Stimulated activated effector memory CD8-positive, alpha-beta T cell treated with anti-CD3 and anti-CD28 coated beads, Interleukin-12 subunit alpha, Interleukin-12 subunit beta, amount 100 ng/mL, for 72 hours (primary cell): ENCODE measurements at places on chromosomes 11 and 22.
A peak's percentile ranks its signal among the peaks of the same experiment; 100 is the strongest.

- no peak for DNase-seq
Measured at GRCh38 chr22:47154621-47155081, 392.2 kb downstream of the TBC1D22A start.

DNA sequence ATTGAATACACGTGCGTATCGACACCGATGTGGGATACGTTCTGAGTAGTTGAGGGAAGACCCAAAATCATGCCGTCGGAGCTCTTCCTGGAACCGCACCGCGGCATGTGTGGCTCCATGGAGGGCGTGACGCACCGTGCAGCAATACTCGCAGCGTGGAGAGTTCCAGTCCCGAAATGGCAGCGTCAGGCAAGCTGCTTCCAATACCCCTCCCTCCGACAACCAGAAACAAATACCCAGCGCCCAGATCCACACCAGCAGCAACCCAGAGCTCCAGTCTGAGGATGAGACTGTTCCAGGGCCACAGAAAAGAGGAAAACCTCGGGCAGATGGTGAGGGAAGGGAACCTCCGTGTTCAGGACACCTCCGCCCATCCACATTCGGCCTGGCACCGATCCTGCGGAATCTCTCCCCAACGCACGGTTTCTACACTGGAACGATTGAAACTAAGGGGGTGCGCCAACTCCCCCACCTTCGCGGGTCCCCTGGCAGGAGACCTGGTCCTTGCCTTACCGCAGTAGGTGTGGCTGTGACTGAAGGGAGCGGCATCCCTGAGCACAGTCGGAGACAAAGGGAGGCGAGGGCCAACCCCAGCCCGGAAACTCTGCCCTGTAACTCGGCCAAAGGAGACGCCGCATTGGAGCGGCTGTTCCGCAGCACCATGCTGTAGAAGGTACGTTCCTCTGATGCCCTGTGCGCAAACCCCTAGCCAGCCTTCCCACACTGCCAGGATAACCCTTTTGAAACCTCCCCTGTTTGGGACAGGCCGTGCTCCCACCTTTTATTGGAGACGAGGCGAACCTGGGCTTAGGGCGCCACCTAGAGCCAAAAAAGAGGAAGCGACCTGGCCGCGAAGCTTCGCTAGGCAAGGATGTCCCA, 28.2 kb downstream of the DBX1 start:
- DNase-seq = peak; percentile 68

- DNase-seq = no peak
Measured at GRCh38 chr11:11083441-11083840, 225.6 kb upstream of the ZBED5 start.

GRCh38 chr11:119166368-119167076, 2.0 kb upstream of the NLRX1 start:
- no peak for DNase-seq

- DNase-seq = no peak
Measured at GRCh38 chr11:15988693-15989231, 367.6 kb downstream of the SOX6 start.

- DNase-seq = no peak
Measured at GRCh38 chr22:31187627-31188026, 24.5 kb upstream of the LIMK2 start.

GRCh38 chr11:110345743-110346142, 49.3 kb upstream of the RDX start:
- no peak for DNase-seq

- no peak for DNase-seq
Measured at GRCh38 chr11:72613977-72614376, 60.2 kb downstream of the PDE2A start.

DNA sequence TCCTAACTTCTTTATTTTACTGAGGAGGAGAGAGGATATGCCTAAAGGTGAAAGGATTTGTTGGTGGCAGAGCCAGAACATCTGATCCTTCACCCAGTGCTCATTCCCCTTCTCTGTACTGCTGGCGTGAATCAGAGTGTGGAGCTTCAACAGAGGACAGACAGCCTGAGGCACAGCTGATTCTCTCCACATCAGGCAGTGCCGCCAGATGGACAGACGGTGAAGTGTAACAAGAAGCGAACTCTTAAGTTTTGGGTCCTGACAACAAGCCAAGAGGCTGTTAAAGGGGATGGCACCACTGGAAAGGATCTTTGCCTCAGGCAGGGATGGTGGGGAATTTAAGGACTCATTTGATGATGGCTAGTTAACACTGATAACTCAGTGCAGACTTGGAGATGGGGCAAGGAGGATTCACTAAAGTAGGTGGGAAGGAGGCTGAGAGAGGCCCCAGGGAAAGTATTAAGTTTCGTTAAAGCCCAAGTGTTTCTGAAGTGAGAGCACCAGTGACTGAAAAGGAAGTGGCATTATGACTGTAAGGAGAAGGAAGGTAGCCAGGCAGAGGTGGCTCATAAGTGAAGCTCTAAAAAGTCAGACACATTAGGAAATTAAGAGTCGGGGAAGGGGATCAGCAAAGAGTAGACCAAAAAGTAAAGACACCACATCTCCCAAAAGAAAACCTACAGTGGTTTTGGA, 81.3 kb downstream of the CLPB start:
- no peak for DNase-seq

DNA sequence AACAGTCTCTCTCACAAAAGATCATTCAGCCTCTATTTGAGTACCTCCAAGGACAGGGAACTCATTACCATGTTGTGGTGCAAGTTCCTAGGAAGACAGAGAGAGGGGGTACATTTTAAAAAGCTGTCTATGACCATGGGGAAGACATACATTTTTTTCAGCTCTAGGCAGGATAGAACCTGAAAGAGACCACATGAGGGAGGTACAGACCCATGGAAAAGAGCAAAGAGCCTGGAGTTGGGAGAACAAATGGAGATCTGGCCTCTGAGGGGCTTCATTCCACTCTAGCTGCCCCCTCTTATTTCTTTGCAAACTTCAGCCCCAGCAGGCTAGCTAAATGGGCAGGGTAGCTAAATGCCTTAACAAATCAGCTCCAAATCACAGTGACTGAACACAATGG, 36.3 kb downstream of the KCNC1 start:
- no peak for DNase-seq

GRCh38 chr11:91802475-91802874, 422.1 kb upstream of the FAT3 start:
- no peak for DNase-seq

- DNase-seq = no peak
Measured at GRCh38 chr22:20203142-20203551, 52.3 kb upstream of the CCDC188 start.

- no peak for DNase-seq
Measured at GRCh38 chr22:27107824-27108223, 450.4 kb downstream of the MIAT start.

- DNase-seq = no peak
Measured at GRCh38 chr22:44112191-44112590, 68.5 kb upstream of the PARVG start.

DNA sequence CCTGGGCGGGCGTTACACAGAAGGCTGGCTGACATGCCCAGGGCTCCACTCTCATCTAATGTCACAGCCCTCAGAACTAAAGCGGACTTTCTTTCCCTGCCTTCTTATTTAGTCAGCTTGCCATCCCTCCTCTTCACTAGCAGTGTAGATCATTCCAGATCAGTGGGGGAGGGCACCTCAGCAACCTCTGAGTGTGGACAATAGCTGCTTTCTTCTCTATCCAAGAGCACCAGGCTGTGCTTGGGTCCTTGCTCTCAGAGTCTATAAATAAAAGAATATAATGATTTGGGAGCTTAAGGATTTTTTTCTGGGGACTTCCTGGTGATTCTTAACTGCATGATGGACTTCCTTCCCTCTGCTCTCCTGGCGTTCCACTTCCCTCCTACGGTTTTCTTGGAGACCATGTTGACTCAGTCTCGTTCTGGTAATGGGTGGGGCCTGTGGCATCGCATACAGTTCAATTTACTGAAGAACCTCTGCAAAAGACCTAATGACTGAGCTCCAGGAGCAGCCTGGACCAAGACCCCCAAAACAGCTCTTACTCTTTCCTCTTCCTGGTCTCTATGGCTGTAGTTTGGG, 2.9 kb upstream of the HMBS start:
- no peak for DNase-seq

GRCh38 chr11:13926981-13927380, 35.5 kb upstream of the SPON1 start:
- no peak for DNase-seq

- no peak for DNase-seq
Measured at GRCh38 chr11:34380696-34381095, 22.9 kb upstream of the ABTB2 start.

DNA sequence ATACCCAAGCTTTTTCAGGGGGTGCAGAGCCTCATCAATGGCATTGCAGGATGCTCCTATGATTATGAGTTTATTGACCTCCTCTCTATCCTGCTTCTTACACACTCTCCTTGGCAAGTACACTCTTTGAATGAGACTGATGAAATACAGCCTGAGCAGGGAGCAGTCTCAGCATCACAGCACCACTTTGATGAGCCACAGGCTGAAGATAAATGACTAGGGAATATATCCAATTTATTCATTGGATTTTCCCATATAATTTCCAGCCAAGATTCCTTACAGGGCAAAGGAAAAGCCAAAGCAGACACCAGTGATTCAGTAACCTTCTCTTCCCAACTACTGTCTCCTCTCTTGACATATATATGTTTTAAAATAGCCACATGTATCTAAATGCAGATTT, 79.2 kb downstream of the CASP12 start:
- no peak for DNase-seq

DNA sequence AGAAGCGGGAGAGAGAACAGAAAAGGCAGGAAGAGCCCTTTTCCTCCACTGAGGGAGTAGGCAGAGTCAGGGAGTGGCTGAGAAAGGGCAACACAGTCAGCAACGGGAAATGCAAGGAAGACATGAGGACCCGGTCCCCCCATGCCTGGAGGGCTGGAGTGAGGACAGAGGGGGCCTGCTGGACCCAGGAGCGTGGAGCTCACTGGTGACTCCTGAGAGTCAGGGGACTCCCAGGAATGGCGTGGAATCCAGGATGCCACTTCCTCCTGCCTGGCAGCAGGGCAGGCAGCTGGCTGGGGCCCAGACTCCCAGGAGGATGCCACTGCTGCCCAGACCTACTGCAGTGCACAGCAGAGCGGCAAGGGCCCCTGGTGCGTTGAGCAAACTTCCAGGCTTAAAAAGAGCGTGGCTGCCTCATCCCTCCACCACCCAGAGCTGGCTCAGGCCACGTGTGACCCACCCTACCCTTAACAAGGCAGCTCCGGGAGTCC, 11.3 kb downstream of the C11orf21 start:
- no peak for DNase-seq

DNA sequence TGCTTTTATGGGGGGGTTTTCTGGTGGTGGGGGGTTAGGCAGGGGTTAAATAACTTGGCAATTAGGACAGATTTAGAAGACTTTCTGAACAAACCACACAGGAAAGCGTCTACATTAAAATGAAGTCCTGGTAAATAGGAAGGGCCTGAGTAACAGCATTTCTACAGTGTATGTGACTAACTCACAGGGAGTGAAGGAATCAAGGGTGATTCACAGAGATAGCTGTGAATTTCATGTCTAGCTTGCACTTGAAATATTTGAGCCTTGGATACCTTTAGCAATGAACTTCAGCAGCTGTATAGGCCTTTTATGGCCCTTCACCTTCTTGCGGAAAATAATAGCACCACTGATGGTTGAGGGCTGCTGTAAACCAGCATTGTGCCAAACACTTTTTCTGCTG, 26.1 kb upstream of the LDHA start:
- no peak for DNase-seq

DNA sequence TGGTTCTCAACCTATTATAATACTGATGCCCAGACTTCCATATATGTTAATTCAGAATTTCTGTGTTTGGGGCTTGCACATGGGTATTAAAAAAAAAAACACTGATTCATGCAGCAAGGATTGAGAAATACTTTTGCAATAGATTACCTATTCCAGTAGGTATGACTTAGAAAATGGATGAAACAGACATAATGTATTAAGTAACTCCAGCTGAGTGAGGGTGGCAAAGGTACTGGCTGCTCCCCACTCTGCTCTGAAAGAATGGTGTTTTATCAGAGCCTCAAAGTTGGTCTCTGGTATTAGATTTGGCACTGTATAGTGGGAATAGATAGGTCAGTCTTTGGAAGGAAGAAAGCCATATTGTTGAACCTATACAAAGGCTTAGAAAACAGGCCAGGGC, 234.3 kb upstream of the FOLH1 start:
- no peak for DNase-seq

GRCh38 chr11:2316169-2316962, 14.6 kb downstream of the TSPAN32 start:
- no peak for DNase-seq

DNA sequence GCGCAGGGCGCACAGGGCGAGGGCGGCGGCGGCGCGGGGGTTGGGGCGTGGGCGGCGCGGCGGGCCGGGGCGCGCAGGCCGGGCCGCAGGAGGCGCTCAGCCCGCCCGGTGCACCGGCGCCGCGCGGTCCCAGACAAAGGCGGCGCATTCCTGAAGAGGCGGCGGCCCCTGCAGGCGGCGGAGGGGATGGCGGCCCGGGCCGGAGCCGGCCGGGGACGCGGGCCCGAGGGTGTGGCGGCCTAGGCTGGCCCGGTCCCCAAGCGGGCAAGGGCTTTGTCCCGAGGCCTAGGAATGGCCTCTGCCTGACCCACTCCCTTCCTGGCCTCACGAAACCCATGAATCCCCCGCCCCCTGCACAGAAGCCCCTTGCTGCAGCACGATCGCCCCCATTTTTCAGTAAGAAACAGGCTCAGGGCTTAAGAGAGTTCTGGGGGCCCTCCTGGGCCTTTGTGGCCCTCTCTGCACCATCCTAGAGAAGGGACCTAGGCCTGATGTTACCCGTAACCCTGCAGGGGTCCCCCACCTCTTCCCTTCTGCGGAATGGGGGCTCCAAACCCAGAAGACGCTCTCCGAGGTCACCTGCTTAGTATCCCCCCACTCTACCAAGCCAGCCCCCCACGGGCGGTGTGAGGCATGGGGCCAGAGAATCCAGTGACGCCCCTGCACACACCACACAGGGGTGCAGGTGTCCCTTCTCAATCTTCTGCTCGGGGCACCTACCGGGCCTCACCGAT, at the start of gene RTN4R:
Gene RTN4R, minus strand, starts transcription at position 40 of the 734 bp plus-strand sequence. CDS start 226 bp downstream, outside the sequence.
- DNase-seq = peak; percentile 58

DNA sequence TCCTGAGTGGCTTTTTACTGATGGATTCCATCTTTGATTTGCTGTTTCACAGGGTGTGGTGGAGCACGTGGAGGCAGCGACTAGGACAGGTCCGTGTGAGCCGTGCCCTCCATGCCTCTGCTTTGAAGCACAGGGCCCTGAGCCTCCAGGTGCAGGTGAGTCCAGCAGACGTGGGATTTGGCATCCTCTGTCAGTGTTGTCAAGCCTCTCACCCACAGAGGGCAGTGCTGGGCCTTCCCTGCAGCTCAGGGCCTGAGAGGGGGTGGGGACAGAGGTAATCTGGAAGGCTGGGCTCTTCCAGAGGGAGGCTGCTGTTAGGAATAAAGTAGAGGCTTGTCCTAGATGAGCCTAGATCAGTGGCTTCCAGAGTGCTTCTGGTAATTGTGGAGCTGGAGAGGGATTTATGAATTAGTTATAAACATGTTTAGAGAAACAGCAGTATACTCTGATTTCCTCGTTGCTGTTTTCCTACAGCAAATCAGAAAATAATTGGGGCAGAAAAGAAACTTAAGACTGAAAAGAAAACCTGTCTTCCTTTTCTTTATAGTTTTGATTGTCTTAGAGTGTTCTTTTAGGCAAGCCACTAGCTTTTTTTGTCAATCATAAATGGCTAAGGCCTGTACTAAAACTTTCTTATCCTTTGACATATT, 65.0 kb downstream of the SFI1 start:
- peak; percentile 70 for DNase-seq
